ENCODE measurements at places on chromosomes 2 and 18.

DNA sequence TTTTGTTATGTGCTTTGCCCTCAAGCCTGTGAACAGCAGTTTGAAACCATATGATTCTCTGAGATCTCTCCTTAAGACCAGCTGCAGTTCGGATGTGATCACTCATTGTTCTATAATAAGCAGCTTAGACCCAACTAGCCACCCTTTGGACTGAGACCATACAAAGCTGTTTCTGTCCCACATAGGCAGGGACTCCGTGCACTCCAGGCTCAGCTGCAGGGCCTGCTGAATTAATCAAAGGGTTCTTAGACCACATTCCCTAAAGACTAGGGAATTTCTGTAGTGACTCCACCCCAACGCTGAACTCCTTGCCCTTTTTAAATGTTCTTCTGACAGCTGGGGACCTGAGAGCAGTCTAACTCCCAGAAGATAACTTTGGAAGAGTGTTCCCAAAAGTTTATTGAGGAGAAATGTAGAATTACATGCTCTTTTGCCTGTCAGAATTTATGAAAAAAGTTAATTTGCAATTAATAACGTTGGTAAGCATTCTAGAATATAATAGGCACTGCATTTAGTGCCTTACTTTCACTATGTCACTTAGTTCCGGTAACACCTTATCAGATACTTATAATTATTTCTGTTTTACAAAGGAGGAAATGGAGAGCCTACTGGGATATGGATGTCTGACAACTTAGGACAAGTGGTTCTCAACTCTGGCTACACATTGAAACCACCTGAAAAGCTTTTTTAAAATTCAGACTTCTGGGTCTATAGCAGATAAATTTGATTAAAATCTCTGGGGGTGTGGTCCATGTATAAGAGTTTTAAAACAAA, 42.3 kb downstream of the GULP1 start:
- DNase-seq: no peak

DNA sequence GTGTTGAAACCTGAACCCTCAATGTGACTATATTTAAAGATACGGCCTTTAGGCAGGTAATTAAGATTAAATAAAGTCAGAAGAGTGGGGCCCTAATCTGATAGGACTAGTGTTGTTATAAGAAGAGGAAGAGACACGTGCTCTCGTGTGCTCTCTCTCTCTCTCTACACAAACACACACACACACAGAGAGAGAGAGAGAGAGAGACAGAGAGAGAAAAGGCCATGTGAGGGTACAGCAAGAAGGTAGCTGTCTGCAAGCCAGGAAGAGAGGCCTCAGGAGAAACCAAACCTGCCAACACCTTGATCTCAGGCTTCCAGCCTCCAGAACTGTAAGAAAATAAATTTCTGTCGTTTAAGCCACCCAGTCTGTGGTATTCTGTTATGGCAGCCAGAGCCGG, 106.7 kb downstream of the FTCDNL1 start:
- DNase-seq: no peak

GRCh38 chr2:55966401-55967118, 43.0 kb upstream of the EFEMP1 start:
- no peak for DNase-seq

GRCh38 chr2:180015951-180016709, 9.0 kb upstream of the CWC22 start:
- DNase-seq: no peak

DNA sequence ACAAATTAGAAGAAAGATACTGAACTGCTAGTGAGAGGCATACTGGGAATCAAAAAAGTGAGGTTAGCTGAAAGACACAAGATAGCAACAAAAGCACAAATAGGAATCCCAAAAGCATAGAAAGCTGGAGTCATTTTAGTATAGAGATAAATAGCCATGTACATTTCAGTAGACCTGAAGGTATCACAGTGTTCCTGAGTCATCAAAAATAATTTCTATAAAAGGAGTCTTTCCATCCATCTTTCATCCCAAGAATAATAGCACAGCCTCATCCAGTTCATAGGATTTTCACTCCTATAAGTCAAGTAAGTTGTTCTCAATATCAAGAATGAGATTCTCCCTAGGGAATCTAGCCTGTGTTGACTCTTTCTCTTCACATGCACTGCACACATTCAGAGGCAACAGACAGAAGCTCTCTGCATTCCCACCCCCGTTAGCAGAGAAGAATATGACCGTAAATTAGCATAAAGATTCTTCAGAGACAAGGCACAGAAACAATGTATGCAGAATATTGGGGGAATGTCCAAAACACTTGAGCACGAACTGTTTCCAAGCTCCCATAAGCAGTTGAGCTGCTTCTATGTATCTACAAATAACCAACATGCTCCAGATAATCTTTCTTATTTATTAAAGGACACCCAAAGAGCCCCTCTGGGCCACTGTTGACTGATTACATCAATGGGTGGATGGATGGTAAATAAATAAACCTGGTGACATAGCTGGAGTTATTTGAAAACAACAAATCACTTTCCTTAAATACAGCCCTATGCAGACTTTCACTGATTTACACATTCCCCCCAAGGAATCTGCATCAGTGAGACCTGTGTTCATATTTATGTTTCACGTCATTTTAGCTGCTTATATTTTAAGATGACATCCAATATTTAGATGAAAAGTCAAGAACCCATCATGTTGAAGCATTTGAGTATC, 174.5 kb upstream of the PKDCC start:
- no peak for DNase-seq

All from hematopoietic multipotent progenitor cell treated with erythropoietin and hydrocortisone succinate and interleukin-3 and kit ligand, for 17 days (in vitro differentiated cells).